ENCODE measurements at places on chromosomes 4 and X.

DNA sequence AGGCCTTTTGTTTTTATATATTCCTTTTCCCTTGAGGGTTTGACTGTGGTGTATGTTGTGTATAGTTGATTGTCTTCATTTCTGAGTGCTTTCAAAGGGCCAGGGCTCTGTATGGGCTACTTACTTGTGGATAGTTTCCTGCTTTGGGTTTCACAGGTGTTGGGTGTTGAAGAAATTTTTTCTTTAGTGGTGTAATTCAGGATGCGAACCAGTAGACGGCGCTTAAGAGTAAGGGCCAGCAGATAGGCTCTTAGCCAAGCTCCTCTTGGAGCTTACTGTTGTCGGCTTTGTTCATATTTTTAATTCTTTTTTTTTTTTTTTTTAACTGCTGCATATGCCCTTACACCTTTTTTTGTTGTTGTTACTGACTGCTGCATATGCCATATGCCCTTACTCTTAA is 276.3 kb upstream of the GALNT7 start:
- DNase-seq: no peak

DNA sequence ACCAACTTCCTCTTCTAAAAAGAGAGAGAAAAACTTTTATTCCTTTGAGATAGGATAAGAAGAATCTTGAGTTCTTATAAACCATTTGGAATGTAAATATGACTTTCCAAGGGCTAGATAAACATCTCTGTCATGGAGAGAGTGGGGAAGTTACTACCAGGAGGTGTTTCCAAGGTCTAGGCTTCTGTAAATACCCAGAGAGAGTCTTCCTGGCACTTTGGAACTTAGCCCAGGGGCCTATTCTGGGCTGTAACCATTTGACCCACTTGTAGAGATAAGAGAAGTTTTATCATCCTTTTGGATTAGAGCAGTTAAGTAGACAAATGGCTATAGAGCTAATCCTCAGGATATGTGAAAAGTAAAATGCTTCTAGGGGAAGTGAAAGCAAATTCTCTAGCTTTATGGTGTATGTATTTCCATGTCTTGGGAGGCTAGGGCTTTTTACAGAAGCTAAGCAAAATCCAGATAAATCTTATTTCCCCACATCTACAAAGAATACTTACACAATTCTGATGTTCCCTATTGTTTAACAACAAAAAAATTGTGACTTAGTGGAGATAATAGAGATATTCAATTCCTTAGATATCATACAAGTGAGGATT is 51.1 kb downstream of the MCUB start:
- no peak for DNase-seq

GRCh38 chrX:42934020-42934726 is 156.2 kb upstream of the PPP1R2C start:
- no peak for DNase-seq

DNA sequence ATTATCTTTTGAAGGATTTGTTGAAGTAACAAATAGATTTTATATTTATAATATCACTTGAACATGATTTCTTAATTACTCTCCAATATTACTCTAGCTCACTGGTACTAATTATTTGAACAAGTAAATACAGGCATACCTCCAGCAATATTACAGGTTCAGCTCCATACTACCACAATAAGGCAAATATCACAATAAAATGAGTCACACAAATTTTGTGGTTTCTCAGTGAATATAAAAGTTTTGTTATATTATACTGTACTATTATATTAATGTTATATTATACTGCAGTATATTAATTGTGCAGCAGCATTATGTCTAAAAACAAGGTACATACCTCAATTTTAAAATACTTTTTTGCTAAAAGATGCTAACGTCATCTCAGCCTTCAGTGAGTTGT is 22.4 kb upstream of the IQCM start:
- DNase-seq: no peak
